ENCODE measurements at places on chromosomes 12 and 14.

DNA sequence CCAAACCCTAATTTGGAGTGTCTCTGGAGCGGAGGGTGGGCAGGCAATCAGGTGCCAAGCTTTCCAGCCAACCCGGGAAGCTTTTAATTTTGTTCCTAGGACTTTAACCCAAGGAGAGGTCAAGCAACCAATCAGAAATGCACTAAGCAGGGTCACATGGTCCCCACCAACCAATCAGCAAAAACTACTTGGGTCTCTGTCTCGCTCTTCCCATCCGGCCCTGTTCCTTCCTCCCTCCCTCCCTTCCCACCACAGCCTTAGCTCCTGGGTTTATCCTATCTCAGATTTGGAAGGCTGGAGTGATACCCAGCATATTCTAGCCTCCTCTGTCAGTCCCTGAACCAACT, 7.3 kb downstream of the HOXC5 start:
- no peak for DNase-seq

GRCh38 chr14:63287666-63288483, 30.9 kb downstream of the GPHB5 start:
- DNase-seq, result no peak

DNA sequence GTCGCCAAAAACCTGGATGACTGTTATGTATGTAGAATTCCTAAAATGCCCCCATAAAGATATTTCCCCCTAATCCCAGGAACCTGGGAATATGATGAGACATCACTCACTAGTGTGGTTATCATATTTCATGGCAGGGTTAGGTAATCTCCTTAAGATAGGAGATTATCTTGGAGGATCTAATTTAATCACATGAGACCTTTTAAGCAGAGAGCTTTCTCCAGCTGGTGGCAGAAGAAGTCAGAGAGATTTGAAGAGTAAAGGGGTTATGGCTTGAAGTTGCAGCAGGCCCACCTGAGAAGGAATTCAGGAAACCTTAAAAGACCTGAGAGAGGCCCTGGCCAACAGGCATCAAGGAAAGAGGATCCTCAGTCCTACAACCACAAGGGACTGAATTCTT, 53.6 kb downstream of the DYRK2 start:
- DNase-seq, result no peak

- DNase-seq, result no peak
Observed at GRCh38 chr14:68563251-68564131, 229.4 kb downstream of the ZFP36L1 start.

- DNase-seq, result no peak
Observed at GRCh38 chr12:44889162-44889561, 13.0 kb upstream of the NELL2 start.

DNA sequence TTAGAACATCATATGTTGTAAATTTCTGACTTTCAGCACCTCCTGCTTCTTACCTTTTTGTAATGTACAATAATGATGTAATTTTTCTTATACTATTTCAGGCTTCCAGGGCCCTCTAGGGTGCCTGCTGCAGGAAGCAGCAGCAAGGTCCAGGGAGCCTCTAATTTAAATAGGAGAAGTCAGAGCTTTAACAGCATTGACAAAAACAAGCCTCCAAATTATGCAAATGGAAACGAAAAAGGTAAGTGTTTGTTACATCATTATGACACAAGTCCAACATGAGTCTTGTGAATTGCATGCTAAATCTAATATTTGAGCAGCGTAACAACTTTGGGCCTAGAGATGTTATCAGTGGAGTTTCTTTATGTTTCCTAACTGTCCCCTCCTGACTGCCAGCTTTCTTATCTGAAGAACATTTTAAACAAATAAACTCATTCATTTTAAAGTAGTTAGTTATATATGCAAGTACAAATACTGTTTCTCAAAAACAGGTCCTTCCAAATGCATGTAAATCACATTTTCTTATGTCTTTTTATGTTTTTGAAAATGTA, 167.6 kb downstream of the NAV3 start:
- DNase-seq, result no peak

DNA sequence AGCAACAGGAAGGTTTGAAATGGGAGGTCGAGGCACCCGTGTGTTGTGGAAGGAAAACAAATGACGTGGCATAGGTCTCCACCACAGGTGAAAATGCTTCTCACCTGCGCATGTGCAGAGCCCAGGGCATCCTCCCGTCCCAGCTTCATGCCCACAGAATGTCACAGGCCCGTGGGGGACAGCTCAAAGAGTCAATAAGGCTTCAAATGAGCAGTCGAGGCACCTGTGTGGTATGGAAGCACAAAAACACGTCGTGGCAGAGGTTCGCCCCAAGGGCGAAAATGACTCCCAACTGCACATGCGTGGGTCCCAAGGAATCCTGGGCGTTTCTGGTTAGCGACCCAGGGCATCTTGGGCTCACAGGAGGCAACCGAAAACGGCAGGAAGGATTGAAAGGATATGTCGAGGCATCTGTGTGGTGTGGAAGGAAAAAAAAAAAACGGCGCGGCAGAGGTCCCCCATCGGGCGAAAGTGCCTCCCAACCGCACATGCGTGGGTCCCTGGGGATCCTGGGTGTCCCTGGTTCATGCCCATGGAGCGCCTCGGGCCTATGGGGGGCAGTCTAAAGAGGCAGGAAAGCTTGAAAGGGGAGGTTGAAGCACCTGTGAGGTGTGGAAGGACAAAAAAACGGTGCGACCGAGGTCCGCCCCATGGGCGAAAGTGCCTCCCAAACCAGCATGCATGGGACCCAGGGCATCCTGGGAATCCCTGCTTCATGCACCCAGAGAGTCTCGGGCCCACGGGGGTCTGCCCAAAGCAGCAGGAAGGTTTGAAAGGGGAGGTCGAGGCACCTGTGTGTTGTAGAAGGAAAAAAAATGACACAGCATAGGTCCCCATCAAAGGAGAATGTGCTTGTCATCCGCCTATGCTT, 578.5 kb downstream of the ALG10 start:
- DNase-seq, result no peak

GRCh38 chr14:64612971-64613666, 63.4 kb downstream of the PPP1R36 start:
- DNase-seq, result no peak

DNA sequence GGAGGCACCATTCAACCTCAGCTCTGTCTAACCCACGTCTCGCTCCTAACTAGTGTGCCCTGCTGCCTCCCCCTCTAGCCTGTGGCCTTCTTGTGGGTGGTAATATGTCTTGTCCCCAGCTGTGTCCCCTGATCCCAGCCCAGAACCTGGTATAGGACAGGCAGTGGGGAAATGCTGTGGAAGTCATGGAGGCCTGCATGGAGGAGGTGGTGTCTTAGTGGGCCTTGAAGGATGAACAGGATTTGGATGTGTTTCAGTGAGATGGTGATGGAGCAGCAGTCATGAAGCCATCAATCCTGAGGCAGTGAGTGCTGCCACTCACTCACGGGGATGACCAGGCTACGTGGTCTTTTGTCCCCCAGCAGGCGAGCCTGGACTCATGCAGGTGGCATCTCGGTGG, 13.4 kb downstream of the PLBD2 start:
- no peak for DNase-seq

DNA sequence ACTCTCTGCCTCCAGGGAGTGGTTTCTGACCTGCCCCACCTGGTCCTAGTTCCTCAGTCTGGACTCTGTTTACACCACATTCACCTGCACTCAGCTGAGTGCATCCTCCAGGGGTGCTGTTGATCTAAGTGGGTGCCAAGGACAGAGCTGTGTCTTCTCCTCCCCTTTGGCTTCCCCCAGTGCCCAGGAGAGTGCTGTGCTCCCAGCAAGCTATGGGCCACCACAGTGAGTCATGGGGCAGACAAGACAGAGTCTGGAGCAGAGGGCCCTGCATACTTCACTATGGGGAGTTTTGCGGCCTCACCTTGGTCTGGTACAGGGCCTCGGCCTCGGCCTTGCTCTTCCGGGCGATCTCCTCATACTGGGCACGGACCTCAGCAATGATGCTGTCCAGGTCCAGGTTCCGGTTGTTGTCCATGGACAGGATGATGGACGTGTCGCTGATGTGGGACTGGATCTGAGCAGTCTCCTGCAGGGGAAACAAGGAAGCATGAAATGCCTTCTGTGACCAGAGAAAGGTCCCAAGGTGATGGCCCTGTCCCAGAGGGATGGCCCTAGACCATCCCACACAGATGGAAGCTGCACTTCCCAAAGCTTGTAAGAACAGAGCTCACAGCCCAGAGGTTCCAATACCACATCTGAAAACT, 4.9 kb downstream of the KRT73 start:
- no peak for DNase-seq

- no peak for DNase-seq
Observed at GRCh38 chr14:35571598-35571997, 37.6 kb downstream of the INSM2 start.

DNA sequence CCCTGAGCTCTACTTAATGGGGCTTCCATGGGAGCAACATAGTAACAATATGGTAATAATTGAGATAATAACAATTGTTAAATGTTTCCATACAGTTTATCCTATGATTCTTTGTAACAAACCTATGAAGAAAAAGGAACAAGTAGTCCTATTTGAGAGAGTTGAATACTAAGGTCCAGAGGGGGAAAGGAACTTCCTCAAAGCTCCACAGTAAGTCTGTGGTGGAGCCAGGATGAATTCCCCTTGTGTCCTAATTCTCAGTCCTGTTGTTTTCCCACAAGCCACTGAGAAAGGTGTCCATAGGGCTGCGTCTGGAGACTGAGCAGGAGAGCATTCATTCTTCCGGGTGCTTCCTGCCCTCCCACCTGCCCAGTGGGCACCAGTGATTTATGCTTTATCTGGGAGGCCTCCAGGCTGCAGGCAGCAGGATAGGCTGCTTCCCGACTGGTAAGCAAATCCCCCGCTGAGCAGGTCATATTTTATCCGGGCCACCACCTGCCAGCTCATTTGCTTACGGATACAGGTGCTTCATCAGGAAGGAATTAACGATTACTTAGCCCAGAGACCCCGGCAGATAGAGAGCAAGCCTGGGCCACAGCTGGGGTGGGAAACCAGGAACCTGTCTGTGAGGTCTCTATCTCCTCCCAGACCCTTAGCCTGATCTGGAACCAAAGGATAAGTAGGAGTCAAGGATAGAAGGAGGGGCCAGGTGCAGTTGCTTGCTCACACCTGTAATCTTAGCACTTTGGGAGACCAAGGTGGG, 33.9 kb upstream of the FAM222A start:
- no peak for DNase-seq

DNA sequence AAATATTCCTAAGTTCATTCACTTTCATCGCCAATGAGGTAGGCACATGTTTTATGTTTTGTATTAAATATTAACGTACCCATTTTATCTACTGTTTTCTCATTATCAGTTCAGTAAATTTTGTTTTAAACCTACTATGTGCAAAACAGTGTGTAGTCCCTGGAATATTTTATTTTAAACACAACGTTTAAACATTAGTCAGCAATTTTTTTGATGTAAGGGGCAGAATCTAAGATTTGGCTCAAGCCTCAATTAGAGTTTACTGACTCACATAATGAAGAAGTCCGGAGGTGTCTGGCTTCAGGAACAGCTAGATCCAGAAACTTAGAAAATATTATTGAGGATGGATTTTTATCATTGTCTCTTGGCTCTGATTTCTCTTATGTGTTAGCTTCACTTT, 267.5 kb downstream of the C12orf75 start:
- no peak for DNase-seq

- DNase-seq, result no peak
Observed at GRCh38 chr12:127588249-127588648, 678.7 kb upstream of the TMEM132C start.

DNA sequence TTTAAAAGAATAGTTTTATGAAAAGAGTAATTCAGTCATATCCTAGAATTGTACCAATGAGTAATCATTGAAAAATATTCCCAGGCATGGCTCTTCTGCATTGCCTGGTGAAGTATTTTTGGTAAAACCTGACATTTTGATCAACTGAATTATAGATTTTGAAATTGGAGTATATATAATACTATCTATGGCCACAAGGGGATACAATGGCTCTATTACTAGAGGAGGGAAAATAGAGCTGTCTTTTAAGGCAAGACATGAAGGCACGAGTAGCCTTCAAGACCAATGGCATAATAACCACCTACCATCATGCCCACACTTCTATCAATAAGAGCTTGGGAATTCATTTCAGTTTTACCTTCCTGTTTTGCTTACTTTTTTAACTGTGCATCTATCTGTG, 1241.4 kb upstream of the TMEM132C start:
- DNase-seq, result no peak

DNA sequence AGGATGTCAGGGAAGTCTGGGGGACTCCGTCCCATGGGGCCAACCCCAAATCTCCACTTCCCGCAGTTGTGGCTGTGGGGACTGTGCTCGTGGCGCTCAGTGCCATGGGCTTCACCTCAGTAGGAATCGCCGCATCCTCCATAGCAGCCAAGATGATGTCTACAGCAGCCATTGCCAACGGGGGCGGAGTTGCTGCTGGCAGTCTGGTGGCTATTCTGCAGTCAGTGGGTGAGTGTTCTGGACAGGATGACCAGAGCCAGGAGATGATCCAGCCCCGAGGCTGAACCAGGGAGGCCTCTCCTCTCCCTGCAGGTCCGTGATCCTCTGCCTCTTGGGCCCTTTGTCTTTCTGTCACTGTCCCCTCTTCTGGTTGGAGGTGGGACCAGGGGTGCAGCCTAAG, 8.8 kb upstream of the IFI27 start:
- no peak for DNase-seq

GRCh38 chr12:62434494-62435302, 31.9 kb upstream of the MON2 start:
- no peak for DNase-seq

- no peak for DNase-seq
Observed at GRCh38 chr12:95784286-95784685, 6.3 kb downstream of the NTN4 start.

DNA sequence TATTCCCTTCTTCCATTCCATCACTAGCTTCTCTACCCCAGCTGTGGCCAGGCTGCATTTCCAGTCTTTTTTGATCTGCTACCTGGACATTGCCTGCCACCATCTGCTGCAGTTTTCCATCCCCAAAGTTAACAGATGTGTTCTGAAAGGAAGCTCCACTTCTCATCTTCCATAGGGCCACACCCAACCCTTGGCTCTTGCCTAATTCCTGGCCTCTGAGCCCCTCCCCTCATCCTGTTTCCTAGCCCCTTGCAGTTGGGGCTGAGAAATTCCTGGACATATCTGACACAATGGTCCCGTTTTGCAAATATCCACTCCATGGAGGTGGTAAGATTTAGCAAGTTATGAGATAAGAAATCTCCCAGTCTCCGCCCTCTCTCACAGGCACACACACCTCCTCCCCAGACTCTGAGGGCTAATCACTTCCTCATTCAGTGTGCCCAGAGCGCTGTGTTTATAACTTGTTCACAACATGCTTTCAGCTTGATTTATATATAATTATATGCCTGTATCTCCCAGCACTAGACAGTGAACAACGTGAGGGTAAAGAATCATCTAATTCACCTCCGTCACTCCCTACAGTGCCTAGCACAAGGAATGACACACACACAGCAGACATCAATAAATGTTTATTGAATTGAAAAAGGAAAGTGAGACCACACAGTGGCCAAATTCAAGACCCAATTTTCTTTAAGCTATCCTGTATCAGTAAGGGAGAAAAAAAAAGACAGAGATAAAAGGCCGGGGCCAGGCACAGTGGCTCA, 13.4 kb downstream of the SMUG1 start:
- DNase-seq, result no peak

DNA sequence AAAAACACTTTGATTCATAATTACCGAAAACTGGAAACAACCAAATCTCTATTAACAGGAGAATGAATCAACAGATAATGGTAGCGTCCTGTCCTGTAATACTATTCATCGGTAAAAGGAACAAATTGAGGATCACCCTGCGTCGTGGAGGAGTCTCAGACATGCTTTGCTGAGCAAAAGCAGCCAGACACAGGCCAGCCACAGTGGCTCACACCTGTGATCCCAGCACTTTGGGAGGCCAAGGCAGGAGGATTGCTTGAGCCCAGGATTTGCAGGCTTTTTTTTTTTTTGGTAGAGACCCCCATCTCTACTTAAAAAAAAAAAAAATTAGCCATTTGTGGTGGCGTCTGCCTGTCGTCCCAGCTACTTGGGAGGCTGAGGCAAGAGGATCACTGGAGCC, 34.1 kb upstream of the MMP17 start:
- no peak for DNase-seq

Measured in NCI-H1694 treated with DMSO at 0.1 percent for 48 hours (cell line).